Fibroblast of skin of abdomen (primary cell): ENCODE measurements at places on chromosomes 4 and X.

DNA sequence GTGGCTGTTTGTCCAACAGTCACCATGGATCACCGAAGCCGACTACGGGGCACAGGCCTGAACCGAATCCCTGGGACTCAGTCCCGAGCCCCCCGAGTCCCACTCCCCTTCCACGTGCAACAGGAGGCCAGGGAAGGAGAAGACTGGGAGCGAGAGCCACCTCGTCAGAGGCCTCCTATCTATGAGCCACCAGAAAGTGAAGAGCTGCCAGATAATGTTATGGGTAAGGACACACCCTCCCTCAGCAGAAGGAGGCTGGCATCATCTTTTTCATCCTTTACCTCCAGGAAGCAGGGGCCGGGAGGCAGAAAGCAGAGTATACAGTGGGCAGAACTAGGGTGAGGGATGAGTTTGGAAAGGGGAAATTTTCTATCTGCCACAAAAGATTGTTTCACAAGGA, 2.8 kb upstream of the PRDX4 start:
- DNase-seq, result no peak

DNA sequence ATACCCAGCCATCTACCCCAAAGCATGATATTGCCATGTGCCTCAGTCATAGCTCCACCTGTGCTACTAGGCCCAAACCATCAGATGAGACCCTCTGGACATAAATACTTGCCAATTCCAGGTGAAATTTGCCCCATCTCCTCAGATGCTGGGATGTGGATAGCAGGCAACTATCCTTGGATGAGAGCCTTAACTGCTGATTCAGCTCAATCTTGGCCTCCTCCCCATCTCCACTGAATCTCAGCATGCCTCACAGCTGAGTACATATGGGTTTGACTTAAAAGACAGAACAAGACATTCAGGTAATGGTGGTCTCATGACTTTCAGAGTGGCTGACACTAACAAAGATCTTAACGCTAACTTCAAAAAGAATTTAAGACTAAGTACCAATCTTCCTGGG, 50.8 kb upstream of the KLHL13 start:
- DNase-seq, result no peak

- DNase-seq, result peak; percentile 15
Observed at GRCh38 chr4:19650903-19651864, 600.5 kb upstream of the SLIT2 start.

- no peak for DNase-seq
Observed at GRCh38 chr4:4651811-4652755, 110.2 kb upstream of the STX18 start.

GRCh38 chrX:125507119-125507518, 187.4 kb downstream of the TEX13C start:
- DNase-seq, result peak; percentile 35

DNA sequence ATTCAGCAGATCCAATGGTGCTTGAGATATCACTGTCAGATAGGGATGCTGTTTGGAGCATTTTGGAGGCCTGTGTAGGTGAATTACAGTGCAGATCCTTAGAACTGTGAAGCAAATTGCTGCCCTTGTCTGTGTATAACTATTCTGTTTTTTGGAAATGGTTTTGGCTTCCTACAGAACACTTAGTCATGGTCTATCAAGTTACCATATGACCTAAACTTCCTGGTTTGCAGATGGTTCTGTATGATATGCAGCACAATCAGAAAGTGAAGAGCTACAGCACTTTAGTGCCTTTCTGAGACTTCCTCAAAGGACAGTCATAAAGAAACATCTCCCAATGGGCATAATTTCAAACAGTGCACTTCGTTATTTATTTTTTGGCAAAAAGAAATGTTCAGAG, 688.6 kb downstream of the SH3BGRL start:
- DNase-seq, result no peak

GRCh38 chrX:154051201-154051810, 31.6 kb upstream of the IRAK1 start:
- peak; percentile 32 for DNase-seq

GRCh38 chr4:3290476-3290875, 2.3 kb upstream of the RGS12 start:
- DNase-seq, result no peak

- DNase-seq, result peak; percentile 7
Observed at GRCh38 chrX:16603822-16604221, 46.1 kb upstream of the S100G start.

DNA sequence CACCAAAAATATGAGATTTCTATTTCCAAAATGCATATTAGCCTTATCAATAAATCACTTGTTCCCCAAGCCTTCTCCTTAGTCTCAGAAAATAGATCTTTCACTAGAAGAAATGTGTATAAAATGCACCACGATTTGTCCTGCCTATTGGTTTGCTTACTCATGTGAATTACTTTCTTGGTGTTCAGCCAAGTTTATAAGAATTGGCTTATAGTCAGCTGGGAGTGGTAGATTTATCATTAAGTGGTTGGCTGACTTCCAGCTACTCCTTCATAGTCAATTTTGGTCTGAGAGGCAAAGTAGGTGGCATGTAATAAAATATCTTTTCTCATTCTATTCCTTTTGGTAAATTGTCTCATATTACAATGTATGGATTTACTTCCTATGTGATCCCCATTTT, 1.3 kb downstream of the SULT1E1 start:
- DNase-seq, result peak; percentile 40

GRCh38 chr4:22237846-22238494, 277.9 kb downstream of the ADGRA3 start:
- no peak for DNase-seq

DNA sequence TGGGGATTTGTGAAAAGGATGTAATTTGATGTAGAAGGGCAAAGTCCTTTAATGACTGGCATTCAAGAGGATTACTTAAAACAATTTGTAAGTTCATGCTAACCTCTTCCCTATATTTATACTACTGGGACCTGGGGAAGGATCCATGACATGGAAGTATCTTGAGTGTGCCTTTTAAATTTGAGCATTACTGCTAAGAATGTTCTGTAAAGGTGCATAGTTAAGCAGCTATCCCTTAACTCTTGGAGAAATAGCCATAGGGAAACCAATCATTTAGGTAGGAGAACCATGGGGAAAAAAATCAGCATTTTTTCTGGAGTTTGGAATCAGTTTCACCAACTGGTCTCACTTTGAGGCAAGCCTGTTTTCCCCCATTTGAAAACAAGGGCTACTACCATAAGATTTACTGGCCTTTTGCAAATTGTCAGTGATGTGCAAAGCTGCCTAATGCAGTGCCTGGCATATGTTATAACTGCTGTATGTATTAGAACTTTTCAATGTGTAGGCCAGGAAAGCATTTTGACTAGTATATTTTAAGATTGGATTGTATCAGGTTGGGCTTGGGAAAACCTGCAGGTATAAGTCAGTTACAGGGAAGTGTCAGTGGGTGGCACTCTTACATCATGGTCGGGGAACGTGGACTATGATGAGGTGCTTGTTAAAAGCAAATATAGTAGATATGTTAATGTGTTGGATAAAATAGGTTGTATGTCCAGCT, 72.1 kb downstream of the PRSS12 start:
- peak; percentile 76 for DNase-seq

DNA sequence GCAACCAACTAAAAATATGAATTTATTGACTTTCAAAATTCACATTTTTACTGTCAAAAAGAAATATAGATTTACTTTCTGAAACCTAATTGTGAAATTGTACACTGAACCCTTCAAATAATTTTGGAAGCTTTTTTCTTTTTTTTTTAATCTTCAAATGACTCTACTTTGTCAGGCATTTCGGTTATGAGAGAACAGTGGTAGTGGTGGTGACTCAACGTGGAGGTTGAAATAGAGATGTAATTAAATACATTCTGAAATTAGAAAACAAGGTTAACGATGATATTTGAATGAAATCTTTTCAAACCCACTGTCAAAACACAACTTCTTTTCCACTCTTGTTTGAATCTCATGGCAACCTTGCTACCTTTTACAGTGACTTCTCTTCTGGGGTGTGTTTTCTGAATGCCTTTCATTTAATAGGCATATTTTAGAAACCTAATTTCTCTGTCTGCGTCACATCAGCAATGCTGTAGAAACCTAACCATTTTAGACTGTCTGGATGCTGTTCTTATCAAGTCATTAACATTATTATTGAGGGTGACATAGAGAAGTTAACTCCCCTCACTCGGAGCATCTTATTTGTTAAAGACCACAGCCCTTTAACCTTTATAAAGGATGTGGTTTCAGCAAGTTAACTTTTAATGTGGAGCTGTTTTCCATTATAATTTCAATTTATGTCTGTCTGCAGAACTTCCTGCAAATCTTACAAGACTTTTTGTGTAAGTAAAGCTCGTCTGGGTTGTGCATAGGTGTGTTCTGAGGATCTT, 136.8 kb downstream of the PCDH7 start:
- no peak for DNase-seq

DNA sequence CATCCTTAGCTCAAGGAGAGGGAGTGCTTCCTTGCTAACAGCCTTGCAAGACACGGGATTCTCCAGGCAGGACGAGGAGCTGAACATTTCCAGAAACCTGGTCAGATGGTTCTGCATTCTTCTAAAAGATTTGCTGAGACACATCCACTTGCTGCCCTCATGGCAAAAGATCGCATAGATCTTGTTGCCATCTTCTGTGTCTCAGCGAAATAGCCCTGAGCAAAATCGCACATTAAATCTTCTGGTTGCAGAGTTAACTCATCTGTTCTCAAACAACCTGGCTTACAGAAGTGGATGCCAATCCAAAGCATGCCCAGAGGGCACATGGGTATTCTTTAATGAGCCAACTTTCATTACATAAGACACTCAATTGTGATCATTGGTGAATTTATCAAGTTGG, 167.5 kb downstream of the PRKX start:
- DNase-seq, result no peak

DNA sequence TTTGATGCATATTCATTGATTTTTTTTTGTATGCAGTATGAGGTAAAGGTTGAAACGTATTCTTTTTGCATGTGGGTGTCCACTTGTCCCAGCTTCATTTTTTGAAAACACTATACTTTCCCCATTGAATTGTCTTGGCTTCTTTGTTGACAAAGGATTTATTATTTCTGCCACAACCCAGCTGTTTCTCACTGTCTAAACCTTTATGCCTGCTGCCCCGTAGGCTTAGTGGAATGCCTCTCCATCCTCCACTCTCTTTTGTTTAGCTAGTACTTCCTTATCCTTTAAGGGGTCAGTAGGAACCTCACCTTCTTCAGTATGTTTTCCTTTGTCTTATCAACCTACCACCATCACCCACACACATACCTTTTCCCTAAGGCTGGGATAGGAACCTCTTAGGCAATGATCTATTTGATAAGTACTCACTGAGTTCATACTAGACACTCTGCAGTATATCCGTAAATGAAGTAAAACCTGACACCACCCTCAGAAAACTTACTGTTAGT, 8.5 kb downstream of the FMR1 start:
- DNase-seq, result no peak
